Motor neuron (in vitro differentiated cells): ENCODE measurements at places on chromosomes 7 and 10. TPM values are rescaled to one million over a fixed set of nuclear protein-coding genes. Genes with fewer than 3 reads are reported as not detected.

DNA sequence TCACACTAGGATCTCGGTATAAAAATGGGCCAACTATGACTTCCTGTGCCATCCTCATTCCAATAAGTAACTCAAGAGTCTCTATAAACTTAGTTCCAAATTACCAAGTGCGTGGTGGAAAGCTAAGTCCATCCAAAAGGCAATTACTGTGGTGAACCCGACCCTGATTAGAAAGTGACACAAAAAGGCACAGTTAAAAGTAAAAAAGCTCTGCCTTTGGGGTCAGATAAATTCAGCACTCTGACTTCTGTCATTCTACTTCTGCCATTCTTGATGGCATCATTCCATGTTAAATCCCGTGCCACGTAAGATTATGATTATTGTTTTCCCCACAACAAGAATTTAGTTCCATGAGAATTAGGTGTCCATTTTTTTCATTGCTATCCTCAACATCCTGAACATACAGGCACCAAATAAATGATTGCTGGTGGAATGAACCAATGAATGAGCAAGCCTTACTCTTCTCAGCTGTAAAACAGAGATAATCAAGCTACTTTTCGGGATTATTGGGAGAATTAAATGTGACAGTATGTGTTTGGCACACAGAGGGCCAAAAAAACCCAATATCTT is 877 bp downstream of the NCOA4 start:
- ATAC-seq = no peak

GRCh38 chr7:1787241-1787640 is 117.2 kb downstream of the ELFN1 start:
- ATAC-seq = no peak

SLC39A12 gene
- total RNA-seq = not detected in 2 replicates

IDI2 gene
- not detected in 2 replicates for total RNA-seq

GNAI1 gene
- total RNA-seq = 35.6 and 41.7 TPM in 2 replicates
